Bronchial smooth muscle cell (primary cell): ENCODE measurements at places on chromosomes 12 and 14. TPM values are rescaled to one million over a fixed set of nuclear protein-coding genes. Genes with fewer than 3 reads are reported as not detected.

GOLT1B gene
- 14.1 and 29.9 TPM in 2 replicates for total RNA-seq

IRAK3 gene
- total RNA-seq = 5.1 and 6.5 TPM in 2 replicates

SDS gene
- 0.16 TPM in 1 of 2 replicates, not detected in the other for total RNA-seq

BMP4 gene
- total RNA-seq = 1.1 and 7.6 TPM in 2 replicates

USP44 gene
- 10.0 and 11.8 TPM in 2 replicates for total RNA-seq

KERA gene
- not detected in 2 replicates for total RNA-seq

DHH gene
- total RNA-seq = 0.17 TPM in 1 of 2 replicates, not detected in the other
